ENCODE measurements at places on chromosomes 1 and 21.

GRCh38 chr1:50447961-50448360 lies 24.7 kb upstream of the DMRTA2 start:
- DNase-seq, result no peak

DNA sequence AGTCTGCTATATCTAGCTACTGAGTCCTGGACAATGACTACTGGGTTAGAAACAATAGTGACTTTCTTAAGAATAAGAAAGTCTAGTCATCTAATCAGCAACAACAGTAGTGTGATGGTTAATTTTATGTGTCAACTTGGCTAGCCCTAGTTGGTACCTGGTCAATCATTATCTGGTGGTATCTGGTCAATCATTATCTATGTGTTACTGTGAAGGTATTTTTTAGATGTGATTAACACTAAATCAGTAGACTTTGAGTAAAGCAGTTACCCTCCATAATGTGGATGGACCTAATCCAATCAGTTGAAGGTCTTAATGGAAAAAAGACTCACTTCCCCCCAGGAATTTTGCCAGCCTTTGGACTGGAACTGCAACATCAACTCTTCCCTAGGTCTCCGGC lies 312.6 kb downstream of the SIPA1L2 start:
- no peak for DNase-seq

- DNase-seq, result no peak
Observed at GRCh38 chr1:228062812-228063211, 19.7 kb upstream of the ARF1 start.

DNA sequence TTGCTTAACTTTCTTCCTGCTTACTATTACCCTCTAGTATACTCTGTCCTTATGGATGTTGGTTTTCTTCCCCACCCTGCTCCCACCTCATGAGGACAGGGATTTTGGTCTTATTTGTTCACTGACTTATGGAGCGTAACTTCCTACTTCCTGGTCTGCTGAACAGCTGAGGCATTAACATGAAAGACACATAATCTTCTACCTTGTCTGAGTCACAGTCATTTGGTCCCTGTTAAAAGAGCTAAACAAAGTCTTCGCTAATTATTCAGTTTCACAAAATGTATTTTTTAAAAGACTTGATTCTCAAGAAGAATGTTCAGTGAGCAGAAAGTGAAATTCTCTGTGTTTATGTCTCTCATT lies 18.5 kb downstream of the RNASEL start:
- DNase-seq, result no peak

DNA sequence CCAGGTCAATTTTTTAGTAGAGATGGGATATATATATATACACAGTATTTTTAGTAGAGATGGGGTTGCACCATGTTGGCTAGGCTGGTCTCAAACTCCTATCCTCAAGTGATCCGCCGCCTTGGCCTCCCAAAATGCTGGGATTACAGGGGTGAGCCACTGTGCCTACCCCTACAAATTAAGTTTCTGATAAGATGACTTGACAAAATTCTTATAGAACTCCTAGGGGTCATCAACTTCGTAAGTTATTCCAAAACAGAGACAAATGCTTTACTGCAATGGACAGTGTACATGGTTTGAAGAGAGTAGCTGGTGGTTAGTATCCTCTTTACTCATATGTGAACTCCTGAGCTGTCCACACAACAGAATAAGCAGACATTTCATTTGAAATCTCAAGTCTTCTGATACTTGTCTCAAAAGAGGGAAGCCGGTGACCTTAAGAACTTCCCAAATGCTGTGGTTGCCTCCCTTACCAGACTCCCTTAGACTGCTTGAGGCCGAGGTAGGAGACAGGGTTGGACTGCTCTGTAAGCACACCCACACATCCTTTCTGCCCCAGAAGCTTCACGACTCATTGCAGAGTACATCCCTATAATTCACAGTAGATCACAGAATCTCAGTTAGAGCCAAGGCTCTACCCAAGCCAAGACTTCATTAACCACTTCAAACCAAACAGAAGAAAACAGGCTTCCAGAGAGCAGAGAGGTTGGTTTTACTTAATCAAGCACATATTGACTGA lies 244.1 kb upstream of the IRF2BP2 start:
- DNase-seq, result no peak

DNA sequence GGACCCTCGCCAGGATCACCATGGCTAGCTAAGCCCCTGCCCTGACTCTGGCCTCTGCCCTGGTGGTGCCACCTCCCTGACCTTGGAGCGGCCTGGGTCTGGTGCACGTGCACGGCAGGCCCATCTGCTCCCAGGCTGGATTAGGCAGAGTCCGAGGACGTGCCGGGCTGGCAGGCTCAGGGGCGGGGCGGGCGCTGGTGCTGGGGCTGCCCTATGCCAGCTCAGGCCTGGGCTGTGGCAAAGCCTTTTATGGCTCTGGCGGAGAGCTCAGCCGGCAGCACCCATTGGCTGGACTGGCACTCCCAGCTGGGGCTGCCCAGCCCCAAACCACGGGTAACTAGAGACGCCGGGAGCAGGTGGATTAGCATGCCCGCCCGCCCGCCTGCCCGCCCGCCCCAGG lies 17.1 kb upstream of the EDN2 start:
- DNase-seq, result no peak

GRCh38 chr1:54335011-54335754 lies 71.0 kb downstream of the SSBP3 start:
- no peak for DNase-seq

- DNase-seq, result no peak
Observed at GRCh38 chr1:63877021-63877767, 103.4 kb downstream of the ROR1 start.

- DNase-seq, result no peak
Observed at GRCh38 chr1:29164588-29164987, 17.1 kb downstream of the SRSF4 start.

- DNase-seq, result no peak
Observed at GRCh38 chr1:47635111-47635510, 197.3 kb downstream of the FOXD2 start.

DNA sequence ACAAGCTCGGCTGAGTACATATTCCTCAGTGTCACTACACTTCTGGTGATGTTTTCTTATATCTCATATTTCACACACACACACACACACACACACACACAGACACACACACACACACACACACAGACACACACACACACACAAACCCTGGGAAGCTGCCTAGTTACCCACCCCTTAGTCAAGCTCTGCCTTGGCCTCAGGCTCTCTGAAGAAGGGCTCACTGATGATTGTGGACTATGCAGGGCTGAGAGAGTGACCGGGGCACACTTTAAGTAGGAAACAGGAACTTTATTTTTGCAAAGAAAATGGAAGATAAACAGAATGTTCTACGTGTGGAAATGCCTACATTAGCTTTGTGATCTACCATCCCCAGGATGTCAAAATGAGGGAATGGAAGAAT lies 19.2 kb upstream of the LCE2D start:
- no peak for DNase-seq

GRCh38 chr1:172742599-172743500 lies 83.9 kb downstream of the FASLG start:
- DNase-seq, result no peak

DNA sequence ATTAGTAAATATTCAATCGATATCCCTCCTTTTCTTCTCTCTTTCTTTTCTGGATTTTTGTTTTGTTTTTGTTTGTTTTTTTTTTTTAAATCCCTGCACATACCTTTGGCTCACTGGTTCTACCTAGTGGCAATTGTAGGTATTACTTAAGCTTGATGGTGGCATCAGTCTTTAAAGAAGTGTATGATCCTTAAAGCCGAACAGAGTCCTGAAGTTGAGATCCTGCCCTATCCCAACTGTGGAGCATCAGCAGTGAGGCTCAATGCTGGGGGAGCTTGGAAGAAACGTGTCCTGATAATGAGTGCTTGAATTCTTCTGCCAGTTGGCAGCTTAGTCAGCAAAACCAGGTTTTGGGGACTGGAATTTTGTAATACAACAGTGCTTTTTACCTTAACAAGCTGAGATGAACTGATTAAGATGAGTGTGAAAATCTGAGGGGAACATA lies 60.8 kb downstream of the FASLG start:
- no peak for DNase-seq

DNA sequence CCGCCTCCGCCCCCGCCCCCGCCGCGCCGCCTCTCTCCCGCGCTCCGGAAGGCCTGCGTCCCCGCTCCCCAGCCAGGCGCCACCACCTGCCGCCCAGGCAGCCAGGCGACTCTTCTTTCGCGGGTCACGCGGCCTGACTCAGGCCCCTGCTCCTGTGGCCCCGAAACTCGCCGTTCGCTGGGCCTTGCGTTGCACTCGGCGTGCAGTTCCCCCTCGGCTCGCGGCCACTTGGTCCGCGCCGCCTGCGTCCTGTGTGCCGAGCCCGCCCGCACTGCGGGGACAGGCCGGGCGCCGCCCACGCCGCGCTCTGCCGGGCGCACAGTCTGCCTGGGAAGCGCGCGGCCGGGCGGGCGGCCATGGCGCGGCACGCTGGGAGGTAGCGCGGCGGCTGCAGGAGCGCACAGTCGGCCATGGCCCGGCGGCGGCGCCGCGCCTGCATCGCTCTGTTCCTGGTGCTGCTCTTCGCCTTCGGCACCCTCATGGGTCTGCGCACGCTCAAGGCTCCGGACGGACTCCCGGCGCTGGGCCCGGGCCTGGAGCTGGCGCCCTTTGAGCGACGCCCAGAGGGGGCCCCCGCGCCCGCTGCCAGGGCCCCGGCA lies at the start of gene MANEAL:
MANEAL (plus strand) TSS at position 75 of the 599 bp plus-strand sequence; CDS start at position 411, 336 bp downstream.
- DNase-seq, result peak; percentile 26

GRCh38 chr21:31731056-31731856 lies 662 bp downstream of the SCAF4 start:
- DNase-seq, result peak; percentile 47

- DNase-seq, result no peak
Observed at GRCh38 chr1:223199094-223199647, 56.1 kb upstream of the TLR5 start.

DNA sequence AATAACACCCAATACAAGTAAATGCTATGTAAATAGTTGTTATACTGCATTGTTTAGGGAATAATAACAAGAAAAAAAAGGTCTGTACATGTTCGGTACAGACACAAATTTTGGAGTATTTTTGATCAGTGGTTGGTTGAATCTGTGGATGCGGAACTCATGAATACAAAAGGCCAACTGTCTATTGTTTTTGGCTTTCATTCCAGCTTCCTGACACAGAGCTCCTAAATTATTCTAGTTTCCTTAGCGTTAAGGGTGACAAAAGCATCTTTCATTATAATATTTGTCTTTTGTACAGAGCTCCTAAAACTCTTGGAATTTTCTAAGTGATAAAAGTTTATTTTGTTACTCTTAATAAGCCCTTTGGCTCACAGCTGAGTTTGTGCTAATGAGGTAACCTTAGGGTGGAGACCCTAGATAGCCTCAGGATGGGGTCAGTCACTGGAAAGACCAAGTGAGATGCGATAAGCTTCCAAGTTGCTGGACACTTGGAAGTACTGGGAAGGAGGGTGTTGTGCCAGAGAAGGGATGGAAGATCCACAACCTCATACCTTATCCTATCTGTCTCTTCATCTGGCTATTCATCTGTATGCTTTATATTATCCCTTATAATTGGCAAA lies 57.4 kb upstream of the PRRC2C start:
- no peak for DNase-seq

- no peak for DNase-seq
Observed at GRCh38 chr21:31629972-31630711, 29.4 kb upstream of the SOD1 start.

- DNase-seq, result peak; percentile 42
Observed at GRCh38 chr1:18951818-18952391, 4.6 kb downstream of the IFFO2 start.

Data from stimulated activated CD4-positive, alpha-beta T cell treated with anti-CD3 and anti-CD28 coated beads, Interleukin-1b, Interleukin-23, amount 100 ng/mL, for 4 hours (primary cell).